ENCODE measurements at places on chromosomes 4 and X.

GRCh38 chrX:40100141-40100536 is 2.4 kb upstream of the BCOR start:
- DNase-seq = no peak

DNA sequence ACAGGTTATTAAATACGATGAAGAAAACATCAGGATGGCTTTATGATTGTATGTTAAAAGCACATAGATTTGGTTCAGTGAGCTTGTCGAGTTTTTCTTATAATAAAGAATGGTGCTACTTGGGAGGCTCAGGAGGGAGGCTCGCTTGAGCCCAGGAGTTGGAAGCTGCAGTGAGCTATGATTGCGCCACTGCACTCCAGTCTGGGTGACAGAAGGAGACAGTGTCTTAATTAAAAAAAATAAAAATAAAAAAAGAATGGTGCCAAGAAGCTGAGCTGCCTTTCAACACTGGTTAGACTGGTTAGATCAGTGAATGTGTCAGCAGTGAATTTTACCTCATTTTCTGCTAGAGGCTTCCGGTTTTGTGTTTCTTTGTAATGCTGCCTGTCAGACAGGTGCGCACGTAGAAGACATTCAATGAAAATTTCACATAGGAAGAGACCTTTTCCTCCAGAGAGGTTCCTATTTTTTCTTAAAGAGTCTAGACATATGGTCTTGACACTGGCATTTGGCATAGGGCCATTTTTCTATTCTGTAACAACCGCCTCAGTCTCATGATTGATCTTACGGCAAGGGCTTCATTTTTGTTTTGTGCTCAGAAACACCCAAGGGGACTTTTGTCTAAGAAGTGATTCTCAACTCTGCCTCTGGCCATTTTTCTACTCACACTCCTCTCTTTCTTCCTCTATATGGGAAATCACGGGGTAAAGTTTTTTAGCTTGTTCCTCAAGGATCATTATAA is 15.0 kb upstream of the ARSF start:
- DNase-seq = no peak

DNA sequence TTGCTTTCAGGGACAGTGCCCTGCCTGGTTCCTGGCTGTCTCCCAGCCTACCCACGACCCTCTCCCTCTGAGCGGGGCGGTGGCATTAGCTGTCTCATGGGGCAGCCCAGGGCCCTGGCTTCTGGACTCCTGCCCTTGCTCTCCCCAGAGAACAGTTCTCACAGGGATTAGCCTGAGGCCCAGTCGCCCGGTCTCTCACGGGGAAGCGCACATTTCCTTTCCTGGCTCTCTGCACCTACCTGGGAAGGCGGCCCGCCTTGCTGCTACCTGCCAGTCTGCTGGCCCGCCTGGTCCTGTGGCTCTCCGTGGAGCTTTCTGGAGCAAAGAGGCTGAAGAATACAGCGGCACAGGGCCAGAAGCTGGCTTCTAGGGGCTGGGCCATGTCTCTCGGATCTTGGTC is 128.4 kb downstream of the FHDC1 start:
- no peak for DNase-seq

GRCh38 chr4:180828455-180829018 is 1414.7 kb upstream of the TENM3 start:
- DNase-seq = peak; percentile 78

- no peak for DNase-seq
Measured at GRCh38 chrX:98338544-98338943, 1454.8 kb downstream of the RPA4 start.

GRCh38 chr4:2714061-2714770 is 41.9 kb downstream of the TNIP2 start:
- no peak for DNase-seq

- peak; percentile 67 for DNase-seq
Measured at GRCh38 chr4:140012688-140013486, 141.1 kb downstream of the MAML3 start.

GRCh38 chr4:40630335-40631021 is 814 bp upstream of the RBM47 start:
- no peak for DNase-seq

DNA sequence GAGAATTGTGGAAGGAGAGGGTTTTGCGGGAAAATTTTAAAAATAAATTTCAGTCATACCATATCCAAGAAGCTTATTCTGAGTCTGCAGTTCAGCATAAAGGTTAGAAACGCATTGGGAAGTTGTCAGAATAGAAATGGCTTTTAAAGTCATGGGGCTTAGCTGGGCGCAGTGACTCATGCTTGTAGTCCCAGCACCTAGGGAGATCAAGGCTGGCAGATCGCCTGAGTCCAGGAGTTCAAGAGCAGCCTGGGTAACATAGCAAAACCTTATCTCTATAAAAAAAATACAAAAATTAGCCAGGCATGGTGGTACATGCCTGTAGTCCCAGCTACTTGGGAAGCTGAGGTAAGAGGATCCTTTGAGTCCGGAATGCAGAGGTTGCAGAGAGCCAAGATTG is 3.9 kb upstream of the PLA2G12A start:
- DNase-seq = no peak

DNA sequence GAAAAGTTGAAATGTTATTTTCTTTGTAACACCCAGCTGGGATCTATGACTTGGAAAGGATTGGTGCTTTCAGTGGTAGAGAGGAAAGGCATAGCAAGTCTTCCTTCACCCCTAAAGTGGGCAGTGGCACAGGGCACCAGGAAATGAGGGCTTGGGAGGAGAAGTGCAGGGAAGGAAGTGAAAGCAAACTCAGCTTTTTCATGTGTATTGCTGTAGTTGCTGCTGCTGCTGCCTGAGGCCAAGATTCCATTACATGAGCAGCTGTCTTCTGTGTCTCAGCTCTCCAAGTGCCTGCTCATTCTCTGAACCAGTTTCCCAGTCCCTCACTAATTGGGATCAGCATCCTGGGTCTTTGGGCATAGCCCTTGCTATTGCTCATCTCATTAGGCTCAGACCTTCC is 2.6 kb downstream of the HCCS start:
- DNase-seq = no peak

DNA sequence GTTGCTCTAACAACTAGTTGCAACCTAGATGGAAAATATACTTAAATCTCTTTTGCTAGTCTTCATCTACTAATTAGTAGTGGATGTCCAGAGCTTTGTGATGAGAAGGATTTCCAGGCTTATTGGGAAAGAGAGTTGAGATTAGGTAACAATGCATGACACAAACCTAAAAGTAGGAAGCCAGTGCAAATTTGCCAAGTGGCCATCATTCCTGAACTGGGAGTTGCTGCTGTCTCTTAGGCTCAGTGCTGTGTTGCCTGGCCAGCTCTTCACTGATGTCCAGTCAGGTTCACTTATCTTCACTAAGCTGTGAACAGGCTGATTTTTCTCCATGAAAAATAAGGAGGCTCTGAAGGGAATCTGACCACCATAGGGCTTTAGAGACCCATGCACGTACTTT is 105.6 kb upstream of the AMOT start:
- DNase-seq = no peak

DNA sequence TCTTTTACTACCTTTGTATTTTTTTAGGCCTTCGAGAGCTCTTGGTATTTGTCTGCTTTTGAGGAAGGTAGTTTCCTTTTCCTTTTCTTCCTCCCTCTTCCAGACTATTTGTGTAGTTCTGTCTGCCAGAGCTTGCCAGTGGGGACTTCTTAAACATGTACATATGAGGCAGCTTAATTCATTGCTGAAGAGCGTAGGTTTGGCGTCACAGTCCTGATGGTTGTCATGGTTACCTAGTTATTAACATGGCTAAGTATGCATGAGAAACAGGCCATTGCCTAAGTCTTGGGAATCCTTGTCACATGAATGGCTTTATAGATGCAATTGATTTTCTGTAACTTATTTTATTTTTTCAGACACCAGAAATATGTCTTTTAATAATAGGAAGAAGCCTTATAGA is 48.5 kb upstream of the ARMCX2 start:
- DNase-seq = no peak

GRCh38 chr4:54730581-54730980 is 72.8 kb downstream of the KIT start:
- no peak for DNase-seq

DNA sequence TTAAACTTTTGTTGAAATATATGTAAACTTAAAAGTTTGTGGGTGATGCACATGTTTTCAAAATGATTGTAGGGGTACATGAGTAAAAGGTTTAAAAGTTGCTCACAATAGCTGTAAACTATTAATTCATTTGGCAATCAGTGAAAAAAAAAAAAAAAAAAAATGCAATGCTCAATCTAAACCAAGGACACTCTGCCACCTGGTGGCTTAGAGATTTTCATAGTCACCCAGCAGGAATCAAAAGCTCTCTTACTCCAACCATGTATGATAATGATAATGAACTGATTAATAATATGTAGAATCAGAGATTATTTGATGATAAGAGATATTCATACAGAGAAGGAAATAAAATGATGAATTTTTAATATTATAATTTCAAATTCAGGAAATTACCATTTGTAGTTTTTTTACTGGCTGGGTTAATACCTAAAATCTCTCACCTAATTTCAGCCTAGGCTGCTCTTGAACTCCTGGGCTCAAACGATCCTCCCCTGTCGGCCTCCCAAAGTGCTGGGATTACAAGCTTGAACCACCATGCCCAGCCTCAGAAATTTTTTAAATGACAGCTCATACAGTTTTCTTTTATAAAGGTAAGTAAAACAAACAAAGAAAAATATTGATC is 46.9 kb upstream of the SLC25A4 start:
- DNase-seq = peak; percentile 35

DNA sequence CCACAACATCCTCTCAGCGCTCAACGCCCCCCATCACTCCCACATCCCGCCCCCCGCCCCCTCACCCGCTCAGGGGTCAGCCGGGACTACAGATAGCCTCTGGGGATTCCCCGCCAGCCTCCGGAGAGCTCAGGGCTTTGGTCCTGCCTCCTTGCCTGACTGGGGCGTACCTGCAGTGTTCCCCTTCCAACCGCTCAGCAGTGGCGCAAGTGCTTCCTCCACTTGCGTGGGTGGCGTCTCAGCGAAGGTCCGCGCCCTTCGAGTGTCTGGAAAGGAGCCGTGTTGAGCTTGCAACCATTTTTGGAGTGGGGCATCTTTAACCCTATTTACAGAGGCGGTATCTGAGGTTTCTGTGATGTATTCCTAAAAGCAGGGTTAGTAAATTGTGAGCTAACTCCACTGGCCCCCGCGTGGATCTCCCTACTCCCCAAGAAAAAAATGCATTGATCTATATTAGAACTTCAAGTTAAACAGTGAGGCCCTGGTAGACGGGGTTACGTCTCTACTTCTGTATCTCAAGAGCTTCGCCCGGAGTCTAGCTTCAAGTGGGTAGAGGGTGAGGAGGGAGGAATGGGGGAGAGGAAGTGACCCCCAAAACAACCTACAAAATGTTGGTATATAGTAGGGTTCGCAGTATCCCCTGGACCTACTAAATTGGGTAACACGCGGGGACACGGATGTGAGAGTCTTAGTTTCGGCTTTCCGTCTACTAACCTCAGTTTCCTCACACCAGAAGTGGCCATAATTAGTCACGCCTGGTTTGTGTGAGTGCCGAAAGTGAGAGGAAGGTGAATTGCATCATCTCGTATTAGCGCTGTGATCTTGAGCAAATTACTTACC is 16.1 kb downstream of the NKX3-2 start:
- DNase-seq = no peak

DNA sequence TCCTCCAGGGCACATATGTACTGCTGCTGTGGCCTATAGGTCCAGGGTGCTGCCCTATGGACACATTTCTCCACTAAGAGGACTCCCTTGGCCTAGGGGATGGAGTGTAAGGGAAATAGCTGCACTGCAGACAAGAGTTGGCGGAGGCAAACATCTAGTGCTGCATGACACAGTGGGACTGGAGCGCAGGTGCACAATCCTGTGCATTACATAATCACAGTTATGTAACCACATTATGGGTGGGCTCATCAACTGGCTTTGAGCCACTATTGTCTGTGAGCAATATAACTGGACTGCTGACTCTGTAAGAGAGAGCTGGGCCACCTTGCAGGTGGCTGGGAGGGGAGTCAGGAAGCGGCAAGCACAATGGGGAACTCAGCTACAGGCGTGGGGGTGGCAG is 3.2 kb upstream of the TIGD2 start:
- DNase-seq = no peak

- DNase-seq = no peak
Measured at GRCh38 chrX:108348525-108348924, 89.7 kb downstream of the COL4A6 start.

GRCh38 chr4:104421566-104421965 is 73.1 kb downstream of the CXXC4 start:
- DNase-seq = no peak

GRCh38 chr4:118942465-118942864 is 53.8 kb downstream of the SYNPO2 start:
- no peak for DNase-seq

DNA sequence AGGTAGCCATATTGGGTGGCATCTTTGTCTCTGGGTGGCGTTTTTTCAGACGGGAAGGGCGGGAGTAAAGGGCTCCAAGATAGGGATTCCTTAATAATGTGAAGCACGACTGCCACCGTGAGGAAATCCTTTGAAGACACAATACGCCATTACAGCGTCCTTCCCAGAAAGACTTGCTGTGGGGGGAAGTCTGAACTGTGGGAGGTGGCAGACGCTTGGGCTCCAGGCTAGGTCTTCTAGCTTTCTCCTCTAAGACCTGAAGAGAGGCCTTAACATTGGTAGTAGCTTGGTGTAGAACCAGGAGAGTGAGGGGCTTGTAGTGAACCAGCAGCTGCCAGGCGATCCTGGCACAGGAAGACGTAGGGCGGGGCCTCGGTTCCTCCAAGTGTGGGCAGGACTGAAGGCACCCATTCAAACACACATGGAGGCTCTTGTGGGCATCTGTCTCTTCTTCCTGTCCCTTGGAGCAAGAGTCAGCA is 197.3 kb downstream of the OR13H1 start:
- DNase-seq = peak; percentile 80

GRCh38 chr4:152430507-152430906 is 105.4 kb downstream of the FBXW7 start:
- DNase-seq = no peak

- no peak for DNase-seq
Measured at GRCh38 chr4:19009881-19010280, 988.3 kb upstream of the LCORL start.

DNA sequence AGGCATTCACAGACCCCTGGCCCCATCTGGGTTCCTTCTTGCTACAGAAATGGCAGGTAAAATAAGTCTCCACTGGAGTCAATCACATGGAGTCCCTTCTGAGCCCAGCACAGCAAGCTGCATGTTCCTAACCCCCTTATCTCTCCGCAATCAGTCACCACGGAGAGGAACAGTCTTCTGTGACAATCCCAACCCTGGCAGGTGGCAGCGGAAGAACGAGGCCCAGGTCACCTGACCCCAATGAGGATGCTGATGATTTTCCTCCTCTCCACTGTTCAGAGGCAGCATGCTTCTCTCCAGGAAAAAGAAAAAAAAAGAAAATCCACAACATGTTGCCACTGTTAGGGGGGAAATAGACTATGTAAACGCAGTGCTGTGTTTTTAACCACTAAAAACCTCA is 50.1 kb downstream of the TSPAN5 start:
- DNase-seq = no peak

- no peak for DNase-seq
Measured at GRCh38 chr4:86935853-86936733, 1.3 kb downstream of the AFF1 start.

DNA sequence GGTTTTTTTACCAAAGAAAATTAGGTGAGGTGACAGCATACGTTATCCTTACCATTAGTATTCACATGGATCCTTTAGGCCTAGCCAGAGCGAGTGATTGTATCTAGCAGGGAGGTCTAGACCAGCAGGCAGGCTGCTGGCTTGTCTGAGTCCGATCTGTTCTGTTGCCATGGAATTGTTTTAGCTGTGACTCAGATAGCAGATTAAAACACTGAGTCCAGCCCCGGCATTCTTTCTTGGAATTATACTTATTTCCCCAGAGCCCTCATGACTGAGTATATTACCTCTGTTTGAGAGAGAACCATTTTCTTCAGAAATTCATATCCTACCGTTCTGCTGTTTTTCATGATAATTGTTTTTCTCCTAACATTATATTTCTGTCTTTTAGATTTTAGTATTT is 37.4 kb downstream of the OCRL start:
- DNase-seq = peak; percentile 75
